ENCODE measurements at places on chromosomes 13 and 19.

GRCh38 chr19:6767357-6768235 lies at the start of gene SH2D3A:
SH2D3A (minus strand) TSS chr19:6767435; CDS start chr19:6763748, 3,687 bp downstream.
- DNase-seq, result no peak

- no peak for DNase-seq
Observed at GRCh38 chr19:33706631-33707030, 84.9 kb downstream of the CHST8 start.

DNA sequence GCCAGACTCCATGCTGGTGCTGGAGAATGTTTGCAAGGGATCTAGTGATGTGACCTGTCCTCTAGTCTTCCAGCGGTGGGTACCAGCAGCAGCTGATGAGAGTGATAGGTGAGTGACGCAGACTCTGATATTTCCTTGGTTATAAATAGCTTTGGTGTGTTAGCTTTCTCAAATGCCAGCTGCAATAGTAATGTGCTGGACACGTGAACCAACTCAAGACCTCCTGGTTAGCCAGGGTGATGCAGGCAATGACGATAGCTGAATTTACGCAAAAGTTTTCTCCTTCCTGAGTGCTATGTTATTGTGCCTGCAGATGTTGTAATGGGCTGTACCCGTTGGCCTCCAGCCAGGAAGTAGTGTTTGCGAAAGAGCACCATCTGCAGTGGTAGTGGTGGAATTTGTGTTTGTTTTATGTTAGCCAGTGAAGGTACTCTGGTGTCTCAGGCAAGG lies 129.5 kb downstream of the CYSLTR2 start:
- DNase-seq, result peak; percentile 99

DNA sequence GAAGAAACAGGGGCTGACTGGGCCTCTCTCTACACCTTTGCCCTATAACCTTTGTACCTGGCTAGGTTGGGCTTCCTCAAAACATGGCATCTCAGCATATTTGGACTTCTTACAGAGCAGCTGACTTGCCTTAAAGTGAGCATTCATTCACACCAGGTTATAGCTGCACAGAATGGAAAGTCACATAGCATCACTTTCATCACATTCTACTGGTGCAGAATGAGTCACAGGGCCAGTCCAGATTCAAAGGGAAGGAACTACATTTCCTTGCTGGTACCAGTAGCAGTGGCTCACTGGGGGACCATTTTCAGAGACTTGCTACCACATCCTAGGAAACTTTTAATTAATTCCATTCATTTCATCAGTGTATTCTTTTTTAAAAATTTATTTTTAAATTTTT lies 20.3 kb upstream of the TPTE2 start:
- DNase-seq, result no peak

DNA sequence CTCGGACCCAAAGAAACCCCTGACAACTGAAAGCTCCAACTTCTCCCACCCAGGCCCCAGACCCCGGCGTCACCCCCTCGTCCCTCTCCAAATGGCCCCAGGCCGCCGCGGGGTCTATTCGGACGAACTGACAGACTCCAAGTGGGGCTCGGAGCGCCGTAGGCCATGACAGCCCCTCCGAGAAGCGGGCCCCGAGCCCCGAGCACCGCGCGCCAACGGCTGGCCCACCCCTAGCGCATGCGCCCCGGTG lies 360 bp downstream of the DDX39A start:
- no peak for DNase-seq

- no peak for DNase-seq
Observed at GRCh38 chr19:40633207-40633606, 32.0 kb downstream of the LTBP4 start.

DNA sequence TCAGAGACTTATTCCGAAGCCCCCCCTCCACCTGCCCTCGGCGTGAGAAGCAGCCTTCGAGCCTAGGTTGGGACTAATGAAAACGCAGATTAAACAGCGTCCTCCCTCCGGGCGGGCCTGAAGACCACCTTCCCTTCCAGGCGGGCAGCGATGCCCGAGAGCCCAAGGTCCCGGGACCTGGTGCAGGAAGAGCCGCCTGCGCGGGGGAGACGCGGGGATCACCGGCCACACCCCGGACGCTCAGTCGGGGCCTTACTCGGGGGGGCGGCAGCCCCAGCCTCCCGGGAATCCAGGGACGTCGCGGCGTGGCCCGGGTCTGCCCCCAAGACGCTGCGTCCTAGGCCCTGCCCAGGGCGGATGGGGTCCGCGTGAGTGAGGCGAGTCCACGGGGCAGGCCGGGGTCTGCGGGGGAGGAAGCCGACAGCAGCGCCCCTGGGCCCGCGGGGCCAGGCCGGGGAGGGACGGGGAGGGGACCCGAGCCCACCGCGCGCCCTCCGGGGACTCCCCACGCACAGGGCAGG lies 33.3 kb upstream of the SPACA7 start:
- DNase-seq, result no peak

- DNase-seq, result no peak
Observed at GRCh38 chr19:40677156-40677555, 13.3 kb downstream of the NUMBL start.

GRCh38 chr13:29621051-29621800 lies 25.7 kb upstream of the SLC7A1 start:
- DNase-seq, result no peak

DNA sequence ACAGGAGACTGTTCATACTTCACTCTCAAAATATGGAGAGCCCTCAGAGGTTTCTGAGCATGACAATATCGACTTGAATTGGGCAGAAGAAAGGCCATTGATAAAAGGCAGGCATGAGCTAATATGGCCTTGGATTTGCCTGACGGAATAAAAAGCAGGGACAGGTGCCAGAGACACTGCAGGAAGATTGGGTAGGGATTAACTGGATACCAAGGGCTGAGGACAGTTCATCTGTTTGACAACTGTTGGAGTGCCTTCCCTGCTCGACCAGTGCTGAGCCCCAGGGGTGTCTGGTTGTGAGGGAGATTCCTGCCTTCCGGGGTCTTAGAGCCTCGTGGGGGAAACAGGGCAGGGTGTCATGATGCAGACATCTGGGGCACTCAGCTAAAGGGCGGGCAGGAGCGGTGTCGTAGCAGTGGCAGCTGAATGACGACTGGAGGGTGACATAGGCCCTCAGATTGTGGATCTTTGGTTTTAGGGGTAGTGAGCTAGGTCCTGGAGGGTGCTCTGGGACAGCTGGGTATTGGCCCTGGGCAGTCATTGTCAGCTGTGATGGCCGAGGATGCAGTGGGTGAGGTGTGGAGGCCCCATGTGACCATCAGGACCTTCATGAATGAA lies 12.3 kb downstream of the GATAD2A start:
- DNase-seq, result no peak

DNA sequence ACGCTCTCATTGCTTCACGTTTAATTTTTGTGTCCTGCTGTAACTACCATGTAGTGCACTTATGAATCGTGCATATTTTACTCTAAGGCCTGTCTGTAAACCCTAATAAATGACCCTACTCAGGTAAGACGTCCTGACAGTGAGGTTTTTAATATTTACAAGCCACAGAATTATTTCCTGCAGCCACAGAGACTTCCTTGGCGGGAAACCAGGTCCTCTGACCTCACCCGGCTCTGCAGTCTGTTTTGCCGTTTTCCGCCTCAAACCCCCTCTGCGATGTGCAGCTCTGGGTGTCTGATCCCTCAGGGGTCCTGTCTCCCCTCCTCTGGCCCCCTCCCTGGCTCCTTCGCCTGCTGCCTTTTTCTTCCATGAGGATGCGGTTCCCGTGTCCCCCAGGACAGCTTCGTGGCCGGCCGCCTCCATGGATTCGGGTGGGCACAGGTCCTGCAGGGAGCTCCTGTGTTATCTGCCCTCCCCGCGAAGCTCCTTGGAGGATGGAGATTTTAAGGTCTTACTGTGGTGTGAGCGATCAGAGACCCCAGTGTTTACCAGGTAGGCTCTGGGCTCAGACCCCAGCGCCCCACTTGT lies 66.3 kb downstream of the MCF2L start:
- no peak for DNase-seq

DNA sequence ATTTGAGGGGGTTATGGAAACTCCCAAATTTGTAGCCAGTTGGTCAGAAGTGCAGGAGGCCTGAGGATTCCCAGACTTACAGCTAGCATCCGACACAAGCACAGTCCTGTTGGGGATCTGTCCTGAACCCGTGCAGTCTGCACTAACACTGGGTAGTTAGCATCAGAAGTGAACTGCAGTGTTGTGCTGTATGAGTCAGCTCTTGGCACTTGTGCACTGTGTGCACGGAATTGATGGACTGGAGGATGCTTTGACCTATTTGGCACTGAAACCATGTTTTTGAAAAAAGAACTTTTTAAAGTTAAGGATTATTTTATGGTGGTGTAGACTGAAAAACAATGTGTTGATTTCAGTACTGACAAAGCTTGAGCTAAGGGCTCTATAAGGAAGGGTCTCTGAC lies 279.0 kb downstream of the NHLRC3 start:
- no peak for DNase-seq

- DNase-seq, result no peak
Observed at GRCh38 chr13:113057084-113057483, 48.5 kb upstream of the F7 start.

GRCh38 chr13:21501686-21502085 lies 42.6 kb upstream of the ZDHHC20 start:
- DNase-seq, result no peak

DNA sequence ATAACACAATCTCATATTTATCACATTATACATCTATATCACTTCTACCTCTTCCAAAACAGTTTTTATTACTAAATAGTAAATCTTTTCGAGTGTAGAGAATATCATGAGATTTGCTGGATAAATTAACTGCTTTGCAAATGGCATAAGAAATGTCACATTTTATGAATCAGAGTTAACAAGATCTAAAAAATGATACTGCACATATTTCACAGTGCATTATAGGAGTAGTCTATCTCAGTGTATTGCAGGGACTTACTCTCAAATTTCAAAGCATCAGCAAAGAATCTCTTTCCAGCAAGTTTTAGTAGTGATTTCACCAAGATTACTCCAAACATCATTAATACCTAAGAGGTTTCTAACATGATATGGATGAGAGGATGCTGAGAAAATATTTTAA lies 687.1 kb upstream of the SLITRK1 start:
- no peak for DNase-seq

- DNase-seq, result no peak
Observed at GRCh38 chr19:14804765-14805164, 26.4 kb upstream of the ADGRE2 start.

GRCh38 chr19:16470911-16471811 lies 609 bp downstream of the EPS15L1 start:
- no peak for DNase-seq

DNA sequence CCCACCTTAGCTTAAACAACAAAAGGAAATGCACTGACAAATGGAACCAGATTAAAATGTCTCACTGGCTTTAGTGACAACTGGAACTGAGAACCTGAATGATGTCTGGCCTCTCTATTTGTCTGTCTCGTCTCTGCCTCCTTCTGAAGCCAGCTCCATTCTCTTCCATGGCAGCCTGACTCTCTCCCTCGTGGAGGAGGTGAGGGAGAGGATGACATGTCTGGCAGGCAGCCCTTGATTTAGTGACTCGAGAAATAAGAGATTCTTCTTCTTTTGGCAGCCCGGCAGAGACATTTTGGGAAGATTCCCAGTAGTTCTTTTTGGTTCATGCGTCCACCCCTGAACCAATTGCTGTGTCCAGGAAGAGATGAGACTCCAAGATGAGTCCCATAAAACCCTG lies 131.7 kb downstream of the KLF5 start:
- DNase-seq, result no peak

DNA sequence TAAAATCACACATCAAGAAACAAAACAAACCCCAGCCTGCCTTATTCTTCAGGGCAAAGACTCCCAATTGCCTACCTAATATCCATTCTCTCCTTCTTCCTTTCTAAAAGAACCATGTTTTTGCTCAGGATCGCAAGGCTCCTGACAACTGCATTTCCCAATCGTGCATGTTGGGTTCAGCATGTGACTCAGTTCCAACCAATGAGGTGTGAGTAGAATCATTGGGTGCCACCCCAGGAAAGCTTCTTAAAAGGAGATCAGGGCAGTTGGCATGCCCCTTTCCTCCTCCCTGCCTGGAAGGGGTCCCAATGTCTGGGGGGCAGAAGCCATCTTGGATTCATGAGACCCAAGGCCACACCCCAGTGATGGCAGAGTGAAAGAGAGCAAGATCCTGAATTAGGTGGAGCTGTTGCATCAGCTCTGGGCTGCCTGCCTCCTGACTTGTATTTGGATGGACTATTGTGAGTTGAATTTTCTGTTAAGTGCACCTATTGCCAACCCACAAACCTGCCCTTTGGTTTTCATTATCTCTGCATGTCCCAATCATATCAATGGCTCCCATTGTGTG lies 26.0 kb upstream of the UBAC2 start:
- DNase-seq, result no peak

DNA sequence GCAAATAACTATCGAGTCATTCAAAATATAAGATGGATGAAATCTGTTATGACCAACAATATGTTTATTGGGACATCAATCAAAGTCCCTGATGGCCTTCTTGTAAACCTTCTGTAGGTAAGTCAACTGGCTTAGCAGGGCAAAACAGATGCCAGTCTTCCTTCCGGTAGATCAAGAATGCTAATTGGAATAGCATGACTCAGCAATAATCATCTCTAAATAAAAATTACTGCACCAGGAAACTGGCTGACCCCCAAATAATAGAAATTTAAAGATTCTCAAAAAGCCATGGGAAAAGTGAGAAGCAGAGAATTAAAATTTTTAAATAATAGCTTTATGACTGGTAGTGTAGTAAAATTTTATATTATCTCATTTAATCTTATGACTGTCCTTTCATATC lies 1005.4 kb downstream of the OLFM4 start:
- no peak for DNase-seq

DNA sequence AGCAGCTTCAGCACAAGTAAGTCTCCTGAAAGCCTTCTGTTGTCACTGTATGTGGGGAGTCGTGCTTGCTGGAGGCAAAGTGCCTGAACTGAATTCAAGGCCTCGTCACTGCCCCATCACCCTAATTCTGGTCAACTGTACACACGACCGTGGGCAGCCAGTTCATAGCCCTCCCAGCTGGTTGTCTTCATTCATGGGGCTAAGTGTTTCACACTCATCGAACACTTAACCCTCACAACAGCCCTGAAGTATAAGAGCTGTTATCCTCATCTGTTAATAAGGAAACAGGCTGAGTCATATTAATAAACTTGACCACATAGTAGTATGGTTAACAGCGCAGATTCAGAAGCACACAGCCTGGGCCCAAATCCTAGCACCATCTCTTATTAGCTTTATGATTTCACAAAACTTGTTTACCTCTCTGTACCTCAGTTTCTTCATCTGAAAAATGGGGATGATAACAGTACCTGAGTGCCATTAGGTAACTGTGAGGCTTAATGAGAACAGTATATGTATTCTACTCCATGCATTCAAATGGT lies 66.7 kb downstream of the CDADC1 start:
- peak; percentile 39 for DNase-seq

All from AG09309 (cell line).